Astrocyte (in vitro differentiated cells and primary cell): ENCODE measurements at places on chromosomes 12 and 14.
A peak's percentile ranks its signal among the peaks of the same experiment; 100 is the strongest.

DNA sequence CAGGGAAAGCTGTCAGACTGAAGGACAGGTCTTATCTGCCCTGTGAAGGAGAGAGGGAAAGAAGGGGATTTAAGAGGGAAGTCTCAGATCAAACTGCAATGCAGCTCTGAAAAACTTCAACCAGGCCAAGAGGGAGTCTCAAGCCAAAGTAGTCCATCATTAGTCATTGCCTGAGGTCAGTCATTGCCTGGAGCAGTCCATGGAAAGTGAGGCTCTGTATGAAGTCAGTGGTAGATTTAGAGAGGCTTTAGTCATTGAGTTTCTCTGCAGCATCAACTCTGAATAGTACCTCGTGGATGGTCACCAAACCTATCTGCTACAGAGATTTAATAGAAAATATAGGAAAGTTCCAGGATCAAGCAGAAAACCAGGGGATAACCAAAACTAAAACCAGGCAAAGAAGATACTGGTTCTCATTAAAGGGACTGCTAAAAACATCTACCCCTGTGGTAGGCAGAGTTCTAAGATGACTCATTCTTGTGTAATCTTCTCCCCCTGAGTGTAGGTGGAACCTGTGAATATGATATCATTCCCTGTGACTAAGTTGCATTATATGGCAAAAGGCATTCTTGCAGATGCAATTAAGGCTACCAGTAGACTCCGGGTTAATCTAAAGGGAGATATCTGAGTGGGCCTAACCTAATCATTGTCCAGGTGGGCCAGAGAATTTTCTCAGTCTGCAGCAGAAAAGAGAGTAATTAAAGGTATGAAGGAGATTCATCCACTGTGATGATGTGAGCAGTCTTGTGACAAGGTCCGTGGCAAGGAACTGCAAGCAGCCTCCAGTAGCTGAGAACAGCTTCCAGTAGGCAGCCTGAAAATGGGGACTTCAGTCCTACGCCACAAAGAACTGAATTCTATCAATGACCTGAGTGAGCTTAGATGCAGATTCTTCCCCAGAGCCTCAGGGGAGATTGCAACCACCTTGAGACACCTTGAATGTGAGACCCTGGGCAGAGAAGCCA, 123.1 kb downstream of the GALC start:
- peak; percentile 92 for DNase-seq

DNA sequence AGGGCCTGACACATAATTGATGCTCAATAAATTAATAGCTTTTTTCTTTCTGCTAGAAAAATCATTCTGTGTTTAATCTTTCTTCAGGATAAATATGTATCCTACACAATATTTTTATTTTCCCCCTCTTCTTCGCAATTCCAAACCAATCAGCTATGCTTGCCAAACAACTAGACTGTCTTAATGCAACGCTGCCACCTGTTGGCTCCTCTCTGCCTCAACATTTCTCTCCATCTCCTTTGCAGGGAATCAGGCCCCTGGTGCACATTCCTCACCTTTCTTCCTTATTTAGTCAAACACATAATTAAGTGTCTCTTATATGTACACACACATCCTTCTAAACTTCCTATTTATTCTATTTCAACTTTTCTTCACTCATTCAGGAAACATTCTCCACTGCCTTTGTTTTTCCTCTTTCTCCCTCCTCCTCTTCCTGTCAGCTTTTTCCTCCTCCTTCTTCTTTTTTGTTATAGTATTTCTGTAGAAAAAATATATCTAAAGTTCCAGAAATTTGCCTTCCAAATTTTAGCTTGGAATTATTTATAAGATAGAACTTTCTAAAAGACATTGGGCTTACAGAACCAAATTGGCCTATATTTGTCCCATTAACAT, 406.0 kb downstream of the PRKD1 start:
- no peak for DNase-seq

GRCh38 chr12:12533238-12533829, 29.3 kb downstream of the DUSP16 start:
- peak; percentile 57 for DNase-seq

- DNase-seq: no peak
These were observed 7.4 kb downstream of the PAPOLA start for GRCh38 chr14:96509457-96510090.

- DNase-seq: no peak
These were observed 328.0 kb downstream of the DPF3 start for GRCh38 chr14:72565917-72566316.

GRCh38 chr12:108525681-108526080, 10.6 kb downstream of the FICD start:
- DNase-seq: peak; percentile 47

- DNase-seq: peak; percentile 68
These were observed 146.5 kb downstream of the SRGAP1 start for GRCh38 chr12:63990828-63991547.

DNA sequence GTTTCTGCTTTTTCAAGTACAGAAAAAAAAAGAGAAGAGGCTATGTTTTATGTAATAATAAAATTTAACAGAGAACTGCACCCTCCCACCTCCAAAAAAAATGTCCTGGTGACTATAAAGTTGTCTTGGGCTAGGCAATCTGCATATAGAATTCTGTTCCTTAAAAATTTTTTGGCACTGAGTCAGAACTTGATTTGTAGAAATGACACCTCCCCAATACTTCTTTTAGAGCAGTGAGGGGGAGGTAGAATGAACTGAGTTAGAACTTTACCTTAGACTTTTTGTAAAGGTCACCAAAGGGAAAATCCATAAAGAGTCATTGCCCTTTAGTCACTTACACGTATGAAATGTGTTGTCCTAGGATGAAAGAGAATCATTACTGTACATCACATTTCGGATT, 80.0 kb downstream of the BTG1 start:
- no peak for DNase-seq

DNA sequence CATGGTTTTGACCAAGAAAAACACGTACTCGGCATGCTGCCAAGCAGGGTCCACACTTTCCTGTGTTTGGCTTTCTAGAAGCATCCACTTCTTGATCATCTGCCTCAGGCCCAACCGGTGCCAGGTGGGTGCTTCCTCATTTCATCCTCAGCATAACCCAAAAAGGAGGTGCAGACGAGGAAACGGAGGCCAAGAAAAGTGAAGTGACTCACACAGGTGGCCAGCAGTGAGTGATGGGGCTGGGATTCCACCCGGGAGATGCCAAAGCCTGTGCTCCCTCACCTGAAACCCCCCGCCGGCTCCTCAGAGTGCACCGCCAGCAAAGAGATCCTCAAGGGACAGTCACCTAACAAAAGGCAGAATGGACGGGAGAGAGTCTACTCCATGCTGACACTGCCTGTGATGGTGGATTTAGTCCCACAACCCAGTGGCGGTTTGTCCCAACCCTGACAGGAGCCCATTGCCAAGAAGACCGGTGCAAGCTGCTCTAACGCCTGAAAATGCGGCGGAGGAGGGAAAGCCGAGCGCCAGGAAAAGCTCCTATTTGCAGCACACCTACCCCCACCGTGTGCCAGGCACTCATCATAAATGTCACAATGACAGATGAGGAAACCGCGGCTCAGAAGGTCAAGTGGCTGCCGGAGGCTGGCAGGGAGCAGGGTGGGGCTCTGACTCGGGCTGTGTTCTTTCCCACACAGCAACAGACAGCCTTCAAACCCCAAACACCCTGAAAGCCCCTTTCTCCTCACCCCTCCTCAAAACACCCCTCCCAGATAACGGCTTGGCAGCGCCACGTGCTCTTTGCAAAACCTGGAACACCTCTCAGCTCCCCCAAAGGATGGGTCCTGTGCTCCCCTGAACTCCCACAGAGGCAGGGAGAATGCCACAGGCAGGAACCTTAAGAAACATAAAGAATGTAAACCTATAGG, 18.8 kb downstream of the BCL11B start:
- no peak for DNase-seq

DNA sequence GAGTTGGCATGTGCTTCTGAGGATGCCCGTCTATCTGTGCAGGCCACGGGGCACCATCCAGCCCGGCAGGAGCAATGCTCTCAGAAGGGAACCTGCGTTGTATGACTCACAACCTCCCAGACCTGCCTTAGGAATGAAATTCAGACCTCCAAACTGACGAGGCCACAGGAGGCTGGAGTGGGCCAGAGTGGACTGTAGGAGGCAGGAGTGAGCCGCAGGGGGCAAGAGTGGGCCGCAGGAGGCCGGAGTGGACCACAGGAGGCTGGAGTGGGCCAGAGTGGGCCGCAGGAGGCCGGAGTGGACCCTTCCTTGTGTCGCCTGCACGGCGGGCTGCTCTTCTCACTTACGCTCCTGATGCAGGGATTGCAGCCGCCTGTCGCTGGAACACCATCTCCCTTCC, 11.1 kb upstream of the FBRSL1 start:
- no peak for DNase-seq

GRCh38 chr12:47206450-47207339, 126.9 kb upstream of the AMIGO2 start:
- DNase-seq: no peak

DNA sequence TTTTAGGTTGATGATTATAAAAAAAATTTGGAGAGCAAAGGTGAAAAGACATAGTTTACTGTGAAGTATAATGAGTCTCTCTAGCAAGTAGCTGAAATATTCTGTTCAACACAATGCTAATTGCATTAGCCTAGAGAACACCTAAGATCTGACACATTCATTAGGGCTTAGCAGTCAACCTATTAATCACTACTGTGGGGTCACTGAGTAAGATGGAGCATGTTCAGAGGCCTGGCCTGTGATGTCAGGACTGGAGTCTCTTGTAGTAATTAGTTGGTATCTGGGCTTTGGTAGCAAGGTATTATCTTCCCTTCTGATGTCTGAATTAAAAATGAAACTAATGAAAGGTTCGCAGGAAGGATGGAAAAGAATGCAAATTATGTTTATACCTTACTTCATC, 112.7 kb downstream of the SLC16A7 start:
- peak; percentile 41 for DNase-seq

DNA sequence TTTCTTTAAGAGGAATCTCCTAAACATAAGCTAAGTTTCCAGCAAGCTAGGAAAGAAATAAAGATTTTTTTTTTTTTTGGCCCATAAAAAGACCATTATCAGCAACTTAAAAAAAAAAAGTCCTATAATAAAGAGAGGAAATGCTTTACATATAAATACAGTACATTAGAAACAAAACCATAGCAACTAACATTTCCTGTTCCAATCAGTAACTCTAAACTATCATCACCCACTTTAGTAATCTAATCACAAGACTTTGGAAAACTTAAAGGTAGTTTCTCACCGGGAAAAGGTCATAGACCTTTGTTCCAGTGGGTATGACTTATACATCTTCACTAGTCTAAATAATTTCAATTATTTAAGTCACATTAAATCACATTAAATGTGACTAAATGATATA, 11.1 kb downstream of the SPTSSA start:
- no peak for DNase-seq
